Natural killer cell (primary cell): ENCODE measurements at places on chromosomes 7 and 10. TPM values are rescaled to one million over a fixed set of nuclear protein-coding genes. Genes with fewer than 3 reads are reported as not detected.

GRCh38 chr10:129040377-129040776, 426.7 kb upstream of the MGMT start:
- DNase-seq = no peak

DNA sequence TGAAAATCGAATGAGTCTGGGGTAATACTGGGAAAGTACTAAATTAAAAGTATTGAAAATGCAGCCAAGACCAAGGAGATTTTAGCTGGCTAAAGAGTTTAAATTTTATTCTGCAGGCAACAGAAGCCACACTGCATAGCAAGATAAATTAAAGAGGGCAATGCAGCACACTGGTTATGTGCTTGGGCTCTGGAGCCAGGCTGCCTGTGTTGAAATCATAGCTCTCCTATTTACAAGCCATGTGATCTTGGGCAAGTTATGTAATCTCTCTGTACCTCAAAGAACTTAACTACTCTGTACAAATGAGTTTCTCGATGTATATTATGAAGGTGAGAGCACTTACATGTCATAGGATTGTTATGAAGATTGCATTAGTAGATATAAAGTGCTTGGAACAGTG, 9.9 kb downstream of the SLC25A13 start:
- DNase-seq = no peak

DNA sequence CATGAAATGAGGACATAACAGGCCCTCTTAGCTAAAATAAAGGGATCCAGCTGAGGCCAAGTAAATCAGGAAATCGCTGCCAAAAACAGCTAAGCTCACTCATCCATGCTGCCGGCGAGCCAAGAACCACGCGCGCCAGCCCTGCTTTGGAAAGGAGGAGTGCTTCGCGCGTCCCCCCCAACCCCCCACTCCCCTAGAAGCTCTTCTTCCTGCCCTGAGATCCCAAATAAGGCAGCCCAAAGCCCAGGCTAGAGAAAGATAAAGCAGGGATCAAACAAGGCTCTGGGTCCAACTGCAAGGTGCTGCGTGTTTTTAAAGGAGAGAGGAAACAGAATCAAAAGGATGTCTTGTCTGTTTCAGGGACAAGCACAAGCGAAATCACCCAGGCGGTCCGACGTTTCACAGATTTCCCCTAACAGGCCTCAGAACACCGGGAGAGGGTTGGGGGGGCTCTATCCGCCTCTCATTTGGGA, 168.3 kb upstream of the AUTS2 start:
- DNase-seq = no peak

The NKX2-3 gene
- total RNA-seq = not detected

The NACAD gene
- 0.78 TPM for total RNA-seq
